ENCODE measurements at places on chromosomes 2 and 18.

DNA sequence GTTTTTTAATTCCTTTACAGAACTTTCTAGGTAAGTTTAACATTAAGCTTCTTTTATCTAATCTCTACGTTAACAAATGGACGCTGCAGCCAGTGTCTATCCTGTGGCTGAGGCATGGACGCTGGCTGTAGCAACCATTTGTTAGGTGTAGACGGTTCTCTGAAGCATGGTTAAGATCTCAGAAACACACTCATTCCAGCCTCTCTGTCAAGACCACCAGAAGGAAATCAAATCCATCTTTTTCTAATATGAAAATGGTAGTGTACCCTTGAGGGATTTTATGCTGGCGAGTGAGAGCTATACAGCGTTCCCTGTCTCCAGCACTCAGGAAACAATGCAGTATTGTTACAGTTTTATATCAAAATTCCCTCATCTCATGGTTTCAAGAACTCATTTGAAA is 78.0 kb downstream of the DTNB start:
- DNase-seq: no peak

GRCh38 chr2:29747786-29748470 is 173.5 kb downstream of the ALK start:
- peak; percentile 68 for DNase-seq

- no peak for DNase-seq
Observed at GRCh38 chr2:219598308-219599078, 836 bp downstream of the STK11IP start.

DNA sequence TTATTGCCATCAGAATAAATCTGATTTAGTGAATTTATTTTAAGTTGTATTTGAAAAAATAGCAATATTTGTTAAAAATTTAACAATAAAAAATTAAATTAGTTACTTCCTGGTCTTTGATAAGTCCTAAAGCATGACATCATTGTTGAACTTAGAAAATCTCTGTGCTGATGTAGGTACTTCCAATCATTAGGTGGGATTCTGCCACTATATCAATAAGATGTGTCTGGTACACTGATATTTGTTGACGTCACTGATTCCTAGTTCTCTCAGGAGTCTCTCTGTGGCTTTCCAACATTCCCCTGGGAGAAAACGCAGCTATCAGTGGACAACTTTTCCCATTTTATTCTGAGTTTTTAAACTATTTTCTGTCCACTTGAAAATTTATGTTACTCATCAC is 143.5 kb downstream of the GALNT13 start:
- DNase-seq: no peak

- no peak for DNase-seq
Observed at GRCh38 chr2:7837237-7837760, 844.6 kb upstream of the ID2 start.

- no peak for DNase-seq
Observed at GRCh38 chr2:240256704-240257637, 116.5 kb upstream of the OTOS start.

GRCh38 chr2:44825702-44826101 is 115.8 kb upstream of the SIX3 start:
- DNase-seq: no peak

DNA sequence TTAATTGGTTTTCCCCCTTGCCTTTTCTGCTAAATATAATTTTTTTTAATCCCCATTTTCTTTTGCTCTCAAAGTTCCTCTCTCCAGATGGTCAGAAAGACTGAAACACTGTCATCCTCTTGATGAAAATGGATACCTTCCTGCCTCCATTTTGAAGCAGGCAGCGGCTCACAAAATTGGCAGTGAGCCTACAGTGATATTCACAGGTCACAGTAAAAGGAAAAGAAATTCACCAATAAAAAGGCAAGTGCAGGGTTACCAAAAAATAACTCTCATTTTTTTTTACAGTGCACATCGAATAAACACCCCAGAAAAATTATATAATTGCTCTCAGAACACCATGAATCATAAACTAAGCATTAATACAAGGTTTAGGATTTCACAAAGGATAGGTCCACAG is 307.5 kb downstream of the TCF4 start:
- no peak for DNase-seq

- DNase-seq: no peak
Observed at GRCh38 chr2:174074831-174075230, 109.7 kb upstream of the SP3 start.

GRCh38 chr2:932320-933115 is 18.1 kb upstream of the SNTG2 start:
- DNase-seq: no peak

DNA sequence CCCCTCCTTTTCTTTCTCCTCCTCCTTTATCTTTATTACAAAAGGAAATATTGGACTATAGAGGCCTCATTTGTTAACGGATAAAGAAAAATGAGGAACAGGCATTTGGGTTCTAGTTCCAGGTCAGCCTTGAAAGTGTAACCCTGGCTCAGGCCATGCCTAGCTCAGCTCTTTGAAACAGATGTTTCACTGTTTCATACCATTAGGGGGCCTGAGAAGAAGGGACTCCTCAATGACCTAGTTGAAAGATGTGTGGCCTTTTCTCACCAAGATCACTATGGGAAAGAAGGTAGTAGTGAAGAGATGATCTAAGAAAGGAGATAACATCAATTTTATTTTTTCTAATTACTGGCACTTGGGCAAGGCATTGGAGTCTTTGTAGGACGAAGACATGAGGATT is 952.7 kb downstream of the SLC4A3 start:
- no peak for DNase-seq

- no peak for DNase-seq
Observed at GRCh38 chr18:46190667-46191066, 86.5 kb downstream of the HAUS1 start.

DNA sequence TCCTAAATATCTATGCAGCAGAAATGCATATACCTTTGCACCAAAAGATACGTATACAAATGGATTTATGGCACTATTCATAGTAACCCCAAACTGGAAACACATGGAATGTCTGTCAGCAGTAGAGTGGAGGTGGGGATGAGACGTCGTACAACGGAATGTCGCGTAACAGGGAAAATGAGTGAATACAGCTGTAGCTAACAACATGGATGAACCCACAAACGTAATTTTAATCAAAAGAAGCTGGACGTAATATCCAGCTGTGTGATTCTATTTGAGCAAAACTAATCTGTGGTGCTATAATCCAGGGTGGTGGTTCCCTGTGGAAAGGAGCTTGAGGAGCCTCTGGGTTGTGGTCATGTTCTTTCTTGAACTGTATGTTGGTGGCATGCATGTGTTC is 89.9 kb downstream of the MTA3 start:
- DNase-seq: no peak

GRCh38 chr2:65035351-65035943 is 20.8 kb upstream of the CEP68 start:
- no peak for DNase-seq

DNA sequence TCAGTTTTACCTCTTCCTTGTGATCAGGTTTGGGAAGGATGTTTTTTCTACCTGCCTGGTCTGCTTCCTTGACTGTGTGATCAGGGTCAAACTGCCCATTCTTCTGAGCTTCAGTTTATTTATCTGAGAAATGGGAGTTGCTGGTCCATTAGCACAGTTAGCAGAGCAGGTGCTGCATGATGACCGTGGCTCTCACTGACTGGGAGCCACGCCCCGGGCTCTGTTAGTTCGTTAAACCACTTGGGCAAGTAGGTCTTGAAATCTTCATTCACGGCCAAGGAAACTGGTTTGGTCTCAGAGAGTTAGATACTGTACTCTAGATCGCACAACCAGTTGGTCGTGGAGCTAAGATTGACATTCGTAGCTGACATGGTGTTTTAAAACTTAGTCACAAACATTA is 41.7 kb downstream of the INPP5D start:
- no peak for DNase-seq

- no peak for DNase-seq
Observed at GRCh38 chr2:25063876-25064660, 22.2 kb downstream of the EFR3B start.

DNA sequence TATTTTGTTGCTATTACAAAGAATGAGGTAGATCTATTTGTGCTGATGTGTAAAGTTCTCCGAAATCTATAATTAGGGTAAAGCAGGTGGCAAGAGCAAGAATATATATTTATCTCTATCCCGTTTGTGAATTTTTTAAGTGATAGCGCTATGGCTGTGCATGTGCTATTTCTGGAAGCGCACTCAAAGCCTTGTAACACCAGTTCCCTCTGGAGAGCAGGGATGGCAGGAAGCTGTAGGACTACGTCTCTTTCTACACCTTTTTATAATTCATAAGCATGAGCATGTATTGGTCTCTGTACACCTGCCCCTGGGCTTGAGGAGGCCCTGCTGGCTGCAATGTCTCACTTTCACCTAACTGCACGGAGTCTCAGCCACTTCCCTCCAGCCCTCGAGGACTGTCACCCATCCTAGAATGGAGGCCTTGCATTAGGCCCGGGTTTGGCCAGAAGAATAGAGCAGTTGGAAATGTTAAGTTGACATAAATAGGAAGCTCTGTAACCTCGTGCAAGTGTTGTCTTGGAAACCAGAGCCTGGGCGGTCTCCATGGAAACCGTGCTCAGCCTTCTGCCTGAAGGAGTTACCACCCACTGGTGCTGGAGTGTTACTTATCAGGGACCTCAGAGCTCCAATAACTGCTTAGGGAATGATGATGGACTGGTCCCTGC is 20.9 kb downstream of the ITM2C start:
- DNase-seq: peak; percentile 44

GRCh38 chr2:108257757-108258331 is 18.1 kb downstream of the SULT1C3 start:
- DNase-seq: no peak

DNA sequence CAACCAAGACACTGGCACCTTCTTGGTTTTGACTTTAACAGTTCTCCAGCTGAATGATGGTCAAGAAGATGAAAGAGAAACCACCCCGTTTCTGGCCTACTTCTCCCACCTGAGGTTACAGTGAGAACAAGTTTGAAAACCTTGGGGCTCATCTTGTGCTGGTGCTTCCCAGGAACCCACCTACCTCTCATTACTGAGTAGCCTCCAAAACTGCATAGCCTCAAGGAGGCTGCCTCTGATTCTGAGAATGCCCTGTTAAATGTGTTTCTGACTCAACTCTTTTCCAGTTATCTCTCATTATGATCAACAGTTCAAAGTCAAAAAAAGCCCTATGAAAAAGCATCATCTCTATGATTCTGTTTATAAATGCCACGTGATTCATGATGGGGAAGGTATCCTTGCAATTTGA is 121.9 kb downstream of the CACNB4 start:
- DNase-seq: no peak

DNA sequence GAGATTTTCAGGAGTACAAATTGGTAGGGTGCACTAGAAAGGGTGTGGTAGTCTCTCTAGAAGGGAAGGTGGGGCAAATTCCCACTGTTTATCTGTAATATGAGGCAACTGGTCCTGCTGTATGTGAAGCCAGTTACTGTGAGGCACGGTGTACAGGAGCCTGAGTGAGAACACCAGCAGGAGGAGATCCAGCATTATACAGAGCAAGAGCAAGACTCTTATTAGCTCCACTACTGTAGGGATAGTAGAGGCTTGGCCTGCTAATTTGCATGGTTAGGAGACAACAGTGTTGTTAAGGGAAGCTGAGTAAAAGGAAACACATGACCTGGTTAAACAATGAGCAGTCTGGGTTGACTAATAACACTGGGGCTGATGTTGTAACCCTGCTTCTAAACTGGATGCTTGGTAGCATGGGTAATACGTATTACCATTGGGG is 76.3 kb upstream of the WDSUB1 start:
- peak; percentile 70 for DNase-seq

DNA sequence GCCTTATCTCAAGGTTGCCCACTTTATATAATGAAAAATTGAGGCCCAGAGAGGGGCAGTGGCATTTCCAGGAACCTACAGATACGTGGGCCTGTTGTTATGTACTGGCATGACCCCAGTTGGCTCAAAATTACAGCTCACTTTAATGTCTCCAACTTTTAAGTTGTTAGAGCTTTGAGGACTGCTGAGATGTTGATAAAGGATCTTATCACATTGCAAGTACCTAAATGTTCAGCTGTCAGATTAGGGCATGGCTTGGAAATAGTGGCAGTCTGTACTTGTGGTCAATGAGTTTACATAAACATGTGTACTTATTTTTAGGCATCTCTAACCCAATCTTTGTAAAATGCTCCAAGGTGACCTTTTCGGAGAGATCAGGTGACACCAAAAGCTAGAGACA is 14.6 kb downstream of the SLC4A5 start:
- DNase-seq: no peak

DNA sequence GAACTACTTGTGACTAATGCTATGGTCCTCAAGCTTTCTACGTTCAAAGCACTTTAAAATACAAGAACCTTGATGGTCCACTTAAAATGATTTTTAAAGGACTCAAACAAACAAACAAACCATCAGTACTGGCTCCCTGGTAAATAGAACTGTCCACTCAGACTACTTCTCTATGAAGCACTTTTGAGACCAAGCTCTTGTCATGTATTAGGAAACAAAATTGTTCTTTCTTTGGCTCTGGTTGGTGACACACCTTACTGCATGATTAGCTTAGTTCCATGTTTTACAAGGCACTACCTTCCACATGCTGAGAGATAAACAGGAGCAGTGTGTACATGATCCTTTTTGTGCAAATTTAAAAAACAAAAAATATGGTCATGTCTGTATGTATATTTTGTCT is 19.7 kb downstream of the DARS1 start:
- DNase-seq: no peak

DNA sequence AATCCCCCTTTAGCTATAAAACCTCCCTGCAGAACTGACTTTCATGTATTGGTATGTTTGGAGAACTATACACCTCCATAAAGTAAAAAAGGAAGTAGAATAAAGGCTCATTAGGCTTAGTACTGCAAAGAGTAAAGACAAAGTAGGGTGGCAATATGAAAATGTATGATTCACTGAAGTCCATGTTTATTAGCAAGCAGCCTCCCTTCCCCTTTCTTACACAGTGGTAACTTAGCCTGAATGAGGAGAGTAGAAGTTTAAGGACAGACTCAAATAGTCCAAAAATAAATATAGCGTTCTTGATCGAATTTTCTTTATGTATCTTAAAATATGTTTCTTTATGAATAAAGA is 1.5 kb downstream of the ZNF804A start:
- DNase-seq: no peak

DNA sequence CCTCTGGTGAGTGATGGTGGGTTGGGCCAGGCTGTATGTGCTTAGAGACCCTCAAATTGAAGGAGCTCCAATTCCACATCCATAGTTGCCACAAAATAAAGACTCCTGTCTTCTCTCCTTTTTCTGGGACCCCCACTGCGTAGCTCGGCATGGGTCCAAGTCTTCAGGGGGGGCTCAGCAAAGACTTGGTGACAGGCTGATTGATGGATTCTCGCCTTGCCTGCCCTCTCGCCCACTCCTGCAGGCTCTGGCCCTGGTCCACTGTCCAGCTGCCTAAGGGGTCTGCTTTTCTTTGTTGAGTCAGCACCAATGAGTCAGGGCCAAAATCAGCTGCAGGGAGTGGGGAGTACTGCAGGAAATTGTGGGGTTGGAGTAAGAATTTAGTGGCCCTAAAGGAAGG is 21.5 kb downstream of the RPL37A start:
- DNase-seq: no peak

- DNase-seq: no peak
Observed at GRCh38 chr2:6845903-6846302, 19.8 kb downstream of the CMPK2 start.

DNA sequence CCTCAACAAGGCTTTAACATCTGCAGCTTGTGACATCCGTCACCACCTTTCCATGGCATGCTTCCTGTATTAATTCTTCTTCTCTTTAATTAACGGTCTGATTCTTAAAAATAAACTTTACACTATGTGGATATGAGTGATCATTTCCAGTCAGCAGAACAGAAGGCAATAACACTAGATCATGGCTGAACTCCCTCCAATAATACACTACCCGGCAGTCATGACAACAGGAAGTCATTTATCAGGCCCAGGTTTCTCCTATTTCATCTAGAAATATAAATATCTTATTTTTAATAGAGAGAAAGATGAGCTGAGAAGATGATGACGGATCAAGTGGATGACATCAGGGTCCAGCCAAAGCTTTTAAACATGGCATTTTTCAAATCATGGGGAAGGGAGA is 792.2 kb downstream of the SLC4A3 start:
- no peak for DNase-seq

Measured in non-pigmented ciliary epithelial cell (primary cell).